Lower lobe of right lung (tissue), 2 donors: ENCODE measurements at places on chromosomes 4 and X. TPM values are rescaled to one million over a fixed set of nuclear protein-coding genes. Genes with fewer than 3 reads are reported as not detected.

Gene CD38
- total RNA-seq: 8.5 TPM

Gene TEC
- total RNA-seq: 7.4 TPM

Gene EBP
- 74.0 TPM for total RNA-seq

Gene KIF4A
- total RNA-seq: 0.86 TPM

Gene VCX
- not detected for total RNA-seq

Gene FGF5
- total RNA-seq: not detected

Gene ESX1
- not detected for total RNA-seq

Gene FREM3
- total RNA-seq: 0.38 TPM

Gene TCEAL2
- total RNA-seq: 1.9 TPM

Gene NXF2B
- 1.0 TPM for total RNA-seq

Gene IDUA
- 46.0 TPM for total RNA-seq

Gene MAGEA2
- not detected for total RNA-seq

Gene SSX4
- not detected for total RNA-seq

Gene MAGEB17
- not detected for total RNA-seq

- peak; percentile 53 for DNase-seq
- no peak overlapping the region for H3K4me3 ChIP-seq
- no peaks in the 10 kb centered on the region for H3K4me1 ChIP-seq
- H3K27me3 ChIP-seq: no peaks in the 10 kb centered on the region
Observed at GRCh38 chr4:24686866-24687692, 102.7 kb upstream of the DHX15 start.

- peak within 1 kb of the TSS; percentile 60 for H3K4me3 ChIP-seq
- H3K4me1 ChIP-seq: no peaks in the 10 kb centered on the region
- no peaks in the 10 kb centered on the region for H3K36me3 ChIP-seq
- peak within 1 kb of the TSS; percentile 72 for H3K27ac ChIP-seq
Observed at GRCh38 chr4:137531986-137532868, at the start of gene PCDH18. Gene PCDH18, minus strand, starts transcription at chr4:137532494. Its CDS starts 406 bp downstream, at chr4:137532088.

DNA sequence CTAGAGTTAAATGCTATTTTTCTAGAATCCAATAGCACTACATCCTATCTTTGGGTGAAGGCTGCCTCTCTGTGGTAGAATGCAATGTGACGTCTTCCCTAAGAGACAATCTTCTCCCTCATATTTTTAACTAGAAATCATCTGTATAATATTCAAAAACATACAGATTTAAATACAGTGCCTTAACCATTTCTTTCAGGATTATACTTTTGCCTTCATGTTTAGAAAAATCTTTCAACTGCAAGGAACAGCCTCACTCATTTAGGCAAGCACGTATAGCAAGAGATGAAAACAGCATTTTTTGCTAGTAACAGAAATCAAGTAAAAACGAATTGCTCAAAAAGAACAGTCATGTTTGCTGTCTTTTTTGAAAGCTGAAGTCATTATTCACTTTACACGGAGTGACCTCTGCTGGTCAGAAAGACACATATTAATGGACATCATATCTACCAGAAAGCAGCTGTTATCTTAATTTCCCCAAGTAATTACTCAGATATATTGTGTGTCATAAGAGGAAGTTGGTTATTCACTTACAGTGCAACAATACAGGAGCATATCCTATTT is 422.3 kb downstream of the STPG2 start:
- H3K27me3 ChIP-seq: no peaks in the 10 kb centered on the region
- no peak for DNase-seq
- no peak overlapping the region for H3K27ac ChIP-seq
- H3K4me3 ChIP-seq: no peak overlapping the region
- H3K4me1 ChIP-seq: no peaks in the 10 kb centered on the region

DNA sequence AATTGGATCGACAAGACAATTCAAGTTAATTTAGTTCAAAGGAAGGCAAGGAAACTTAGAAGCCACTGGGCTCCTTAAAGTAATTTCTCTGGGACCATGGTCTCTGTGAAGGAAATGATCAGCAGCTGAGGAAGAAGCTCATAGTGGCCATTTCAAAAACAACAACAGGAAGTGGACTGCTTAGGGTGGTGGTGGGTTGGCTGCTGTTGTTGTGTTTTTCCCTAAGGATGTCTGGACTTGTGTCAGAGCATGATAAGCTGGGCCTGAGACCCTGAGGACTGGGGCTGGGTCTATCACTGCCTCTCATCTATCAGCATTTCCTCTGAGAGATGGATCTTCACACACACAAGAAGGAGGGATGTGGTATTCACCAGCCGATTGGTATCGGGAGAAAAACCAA is 18.3 kb downstream of the KDR start:
- no peak for DNase-seq
- peak overlapping the region; percentile 14 for H3K27ac ChIP-seq
- peaks cover 3% of the 10 kb centered on the region for H3K4me1 ChIP-seq
- peaks cover 56% of the 10 kb centered on the region for H3K36me3 ChIP-seq
- no peaks in the 10 kb centered on the region for H3K27me3 ChIP-seq

DNA sequence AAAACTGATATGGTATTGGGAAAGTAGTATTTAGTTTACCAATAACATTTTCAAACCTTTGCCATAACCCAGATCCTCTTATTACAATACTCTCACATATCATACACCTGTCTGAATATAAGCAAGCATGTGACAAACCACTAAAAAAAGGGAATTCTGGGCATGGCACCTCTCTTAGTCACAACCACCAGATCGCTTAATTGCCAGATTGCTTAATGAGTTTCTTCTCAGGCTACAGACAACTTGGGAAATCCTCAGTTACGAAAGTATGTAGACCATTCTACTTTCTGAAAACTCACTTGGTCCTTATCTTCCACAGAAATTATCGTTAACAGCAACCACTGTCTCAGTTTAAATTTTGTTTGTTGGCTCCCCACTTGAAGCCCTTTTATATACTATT is 2.1 kb downstream of the NAF1 start:
- peaks cover 30% of the 10 kb centered on the region for H3K36me3 ChIP-seq
- H3K27ac ChIP-seq: no peak overlapping the region
- DNase-seq: no peak

GRCh38 chr4:55247521-55247920 is 98.5 kb upstream of the SRD5A3 start:
- H3K36me3 ChIP-seq: no peaks in the 10 kb centered on the region
- DNase-seq: no peak
- no peak overlapping the region for H3K27ac ChIP-seq
- no peak overlapping the region for H3K4me3 ChIP-seq
- no peaks in the 10 kb centered on the region for H3K4me1 ChIP-seq
- no peaks in the 10 kb centered on the region for H3K27me3 ChIP-seq

DNA sequence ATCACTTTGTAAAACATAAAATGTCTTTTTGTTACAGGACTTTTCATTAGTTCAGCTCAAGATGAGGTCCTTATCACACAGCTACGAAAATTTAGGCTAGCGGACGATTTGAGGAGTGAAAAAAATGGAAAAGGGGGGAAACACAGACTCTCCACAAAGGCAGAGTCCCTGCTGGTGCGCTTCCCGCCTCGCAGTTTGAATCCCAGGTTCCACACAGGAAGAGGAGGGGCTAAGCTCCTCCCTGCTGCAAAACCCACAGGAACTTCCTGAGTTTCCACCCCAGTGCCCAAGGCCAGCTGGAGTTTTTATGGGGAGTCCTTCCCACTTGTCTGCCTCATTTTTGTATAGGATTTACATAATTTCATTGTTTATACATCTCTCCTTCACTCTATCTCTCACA is 11.2 kb downstream of the ADAM29 start:
- no peak for DNase-seq
- no peak overlapping the region for H3K4me3 ChIP-seq
- H3K27ac ChIP-seq: no peak overlapping the region
- H3K27me3 ChIP-seq: no peaks in the 10 kb centered on the region
- no peaks in the 10 kb centered on the region for H3K36me3 ChIP-seq
- no peaks in the 10 kb centered on the region for H3K4me1 ChIP-seq

GRCh38 chr4:119506806-119507205 is 121.8 kb downstream of the PDE5A start:
- H3K27ac ChIP-seq: no peak overlapping the region
- no peak for DNase-seq
- no peak overlapping the region for H3K4me3 ChIP-seq
- no peaks in the 10 kb centered on the region for H3K4me1 ChIP-seq

DNA sequence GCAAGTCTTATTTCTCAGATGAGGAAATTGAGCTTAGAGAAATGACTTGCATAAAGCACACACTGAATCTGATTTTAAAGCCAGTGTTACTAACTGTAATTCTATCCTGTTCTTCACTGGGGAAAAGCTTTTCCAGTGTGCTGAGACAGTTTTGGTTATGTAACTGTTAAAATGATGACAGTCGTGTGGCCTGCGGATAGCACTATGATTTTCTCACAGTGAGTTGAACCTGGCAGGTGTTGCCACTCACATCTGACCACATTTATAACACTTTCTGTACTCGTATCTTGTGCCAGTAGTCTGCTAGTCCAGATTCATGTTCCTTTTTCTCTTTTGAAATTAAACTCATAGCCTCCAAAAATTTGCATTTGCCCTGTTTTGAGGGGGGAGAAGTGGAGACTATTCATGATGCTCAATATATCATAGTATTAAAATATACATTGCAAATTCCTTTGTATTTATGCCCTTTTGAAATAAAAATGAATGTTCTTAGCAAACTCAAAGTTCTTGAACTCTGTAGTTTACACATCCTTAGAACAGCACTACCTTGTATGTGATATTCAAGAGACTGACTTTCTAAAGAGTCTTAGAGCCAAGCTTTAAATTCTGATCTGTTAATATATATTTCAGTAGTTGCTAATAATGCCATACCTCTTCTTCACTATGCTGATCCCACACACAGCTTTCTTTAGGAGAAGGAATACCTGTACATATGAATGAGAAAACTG is 132.3 kb downstream of the PDLIM5 start:
- H3K4me3 ChIP-seq: no peak overlapping the region
- no peak for DNase-seq
- H3K36me3 ChIP-seq: peaks cover 14% of the 10 kb centered on the region
- no peaks in the 10 kb centered on the region for H3K4me1 ChIP-seq

GRCh38 chr4:36549252-36549651 is 267.8 kb downstream of the DTHD1 start:
- no peaks in the 10 kb centered on the region for H3K4me1 ChIP-seq
- no peak overlapping the region for H3K27ac ChIP-seq
- H3K36me3 ChIP-seq: no peaks in the 10 kb centered on the region
- no peak for DNase-seq
- H3K4me3 ChIP-seq: no peak overlapping the region

DNA sequence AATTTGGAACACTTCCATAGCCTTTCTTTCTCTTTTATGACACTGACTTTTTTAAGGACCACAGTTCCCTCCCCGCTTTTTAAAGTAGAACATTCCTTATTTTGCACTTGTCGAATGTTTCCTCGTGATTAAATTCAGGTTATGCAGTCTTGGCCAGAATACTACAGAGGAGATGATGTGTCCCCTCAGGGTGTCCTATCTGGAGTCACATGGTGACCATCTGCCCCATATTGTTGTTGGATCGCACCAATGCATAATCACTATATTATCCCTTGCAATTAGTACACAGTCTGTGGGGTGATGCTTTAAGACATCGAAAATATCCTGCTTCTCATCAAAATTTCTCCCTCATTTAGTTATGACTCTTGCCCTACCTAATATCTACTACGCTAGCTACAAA is 27.4 kb downstream of the WDFY3 start:
- H3K36me3 ChIP-seq: no peaks in the 10 kb centered on the region
- H3K4me3 ChIP-seq: no peak overlapping the region
- peaks cover 24% of the 10 kb centered on the region for H3K4me1 ChIP-seq

- H3K27me3 ChIP-seq: no peaks in the 10 kb centered on the region
- H3K36me3 ChIP-seq: no peaks in the 10 kb centered on the region
- no peak overlapping the region for H3K27ac ChIP-seq
- no peaks in the 10 kb centered on the region for H3K4me1 ChIP-seq
Observed at GRCh38 chrX:49932791-49933190, 10.4 kb downstream of the CLCN5 start.

- H3K27ac ChIP-seq: no peak overlapping the region
- no peaks in the 10 kb centered on the region for H3K27me3 ChIP-seq
- DNase-seq: no peak
Observed at GRCh38 chr4:150962245-150962644, 52.8 kb downstream of the LRBA start.

- H3K4me1 ChIP-seq: no peaks in the 10 kb centered on the region
- H3K27ac ChIP-seq: no peak overlapping the region
- no peaks in the 10 kb centered on the region for H3K36me3 ChIP-seq
- no peaks in the 10 kb centered on the region for H3K27me3 ChIP-seq
Observed at GRCh38 chrX:136529795-136530194, 2.2 kb upstream of the VGLL1 start.

DNA sequence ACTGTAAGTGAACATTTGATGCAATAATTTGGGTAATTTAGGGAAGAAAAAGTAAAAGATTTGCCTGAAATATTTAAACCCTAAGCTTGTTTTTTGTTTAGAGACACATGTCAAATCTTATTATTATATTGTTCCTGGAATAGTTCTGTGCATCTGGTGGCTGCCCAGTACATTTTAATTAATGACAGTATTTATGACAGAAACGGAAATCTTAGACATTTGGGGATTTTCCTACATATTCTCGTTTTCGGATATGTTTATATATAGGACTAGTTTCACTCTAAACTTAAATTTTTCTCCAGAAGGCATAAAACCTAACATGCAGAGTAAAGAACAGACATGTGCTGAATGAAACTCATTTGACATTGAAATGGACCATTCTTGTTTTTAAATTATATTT is 125.6 kb upstream of the PAQR3 start:
- no peak overlapping the region for H3K4me3 ChIP-seq
- DNase-seq: no peak
- no peak overlapping the region for H3K27ac ChIP-seq
- no peaks in the 10 kb centered on the region for H3K36me3 ChIP-seq
- no peaks in the 10 kb centered on the region for H3K27me3 ChIP-seq
- no peaks in the 10 kb centered on the region for H3K4me1 ChIP-seq

GRCh38 chr4:73922766-73923630 is 53.8 kb downstream of the CXCL1 start:
- H3K4me1 ChIP-seq: no peaks in the 10 kb centered on the region
- DNase-seq: no peak
- H3K36me3 ChIP-seq: no peaks in the 10 kb centered on the region
- H3K27me3 ChIP-seq: no peaks in the 10 kb centered on the region
- H3K4me3 ChIP-seq: no peak overlapping the region

GRCh38 chr4:139557556-139558110 is 1.6 kb upstream of the SETD7 start:
- peaks cover 63% of the 10 kb centered on the region for H3K4me1 ChIP-seq
- peak overlapping the region; percentile 99 for H3K27ac ChIP-seq
- H3K27me3 ChIP-seq: no peaks in the 10 kb centered on the region

DNA sequence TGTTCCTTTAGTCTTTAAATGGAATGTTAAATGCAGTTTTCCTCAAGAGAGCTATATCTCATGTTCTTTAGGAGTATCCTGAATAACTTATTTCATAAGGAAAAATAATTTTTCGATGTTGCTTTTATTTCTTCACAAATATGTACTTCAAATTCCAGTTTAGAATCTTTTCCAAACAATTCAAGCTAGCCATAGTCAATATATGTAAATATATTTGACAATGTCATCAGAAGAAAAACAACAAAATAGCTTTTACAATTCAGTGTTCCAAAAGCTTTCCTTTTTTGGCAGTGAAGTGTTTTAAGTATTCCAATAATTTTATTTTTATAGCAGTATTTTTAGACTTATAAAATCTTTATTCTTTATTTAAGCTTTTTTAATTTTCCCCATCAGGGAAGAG is 1532.0 kb downstream of the PCDH18 start:
- H3K27me3 ChIP-seq: no peaks in the 10 kb centered on the region
- no peak for DNase-seq
- no peak overlapping the region for H3K4me3 ChIP-seq
- no peaks in the 10 kb centered on the region for H3K4me1 ChIP-seq
- H3K27ac ChIP-seq: no peak overlapping the region

GRCh38 chr4:106062452-106062875 is 167.2 kb downstream of the NPNT start:
- no peak for DNase-seq
- no peaks in the 10 kb centered on the region for H3K4me1 ChIP-seq
- H3K27ac ChIP-seq: no peak overlapping the region
- H3K27me3 ChIP-seq: no peaks in the 10 kb centered on the region
- no peak overlapping the region for H3K4me3 ChIP-seq
- no peaks in the 10 kb centered on the region for H3K36me3 ChIP-seq

GRCh38 chrX:129565046-129565650 is 25.1 kb downstream of the OCRL start:
- no peak overlapping the region for H3K4me3 ChIP-seq
- H3K36me3 ChIP-seq: peaks cover 34% of the 10 kb centered on the region
- no peaks in the 10 kb centered on the region for H3K27me3 ChIP-seq
